HAP-1 (cell line): ENCODE measurements at places on chromosomes 13 and 19.

DNA sequence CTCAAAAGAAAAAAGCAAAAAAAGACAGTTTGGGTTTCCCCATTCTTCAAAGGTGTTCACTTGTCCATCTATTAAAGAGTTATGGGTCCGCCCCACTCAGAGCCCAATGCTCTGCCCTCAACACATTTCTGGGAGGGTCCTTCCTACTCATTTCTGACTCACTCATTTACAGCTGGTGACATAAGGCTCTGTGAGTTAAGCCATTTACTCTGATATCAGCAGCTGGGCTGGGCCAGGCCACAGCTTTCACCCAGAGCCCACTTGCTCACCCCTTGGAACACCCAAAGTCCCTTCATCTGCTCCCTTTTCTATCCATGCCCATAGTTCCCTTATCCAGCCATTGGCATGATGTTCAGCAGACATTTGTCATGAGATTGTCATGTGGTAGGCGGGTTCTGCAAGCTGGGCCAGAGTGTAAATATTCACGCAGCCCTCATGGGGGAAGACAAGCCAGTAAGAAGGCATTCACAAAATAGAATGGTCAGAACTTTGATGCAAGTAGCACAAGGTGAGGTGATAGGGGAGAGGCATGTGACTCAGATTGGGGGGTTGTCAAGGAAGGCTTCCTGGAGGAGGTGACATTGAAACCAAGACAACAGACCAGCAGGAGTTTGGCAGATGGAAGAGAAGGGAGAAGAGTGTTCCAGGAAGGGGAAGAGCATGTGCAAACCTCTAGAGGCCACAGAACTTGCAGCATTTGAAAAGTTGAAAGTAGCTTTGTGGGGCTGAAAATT, 5.9 kb downstream of the MAST1 start:
- no peak for DNase-seq

DNA sequence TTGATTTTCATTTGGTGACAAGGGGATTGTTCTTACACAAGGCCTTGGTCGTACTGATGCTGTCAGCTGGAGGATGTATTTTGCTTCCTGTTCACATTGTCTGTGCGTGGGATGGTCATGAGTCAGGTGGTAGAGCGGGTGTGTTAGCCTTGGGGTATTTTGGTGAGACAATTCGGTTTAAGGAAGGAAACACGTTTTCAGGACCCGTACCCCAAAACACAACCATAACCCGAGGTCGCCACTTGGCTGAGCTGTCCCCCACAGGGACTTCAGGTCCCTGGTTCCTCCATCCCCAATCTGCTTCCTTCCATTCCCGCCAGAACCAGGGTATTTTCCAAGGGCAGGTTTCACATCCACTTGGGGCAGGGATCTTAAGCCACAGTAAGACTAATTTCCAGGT, 15.0 kb downstream of the MYO9B start:
- no peak for DNase-seq

DNA sequence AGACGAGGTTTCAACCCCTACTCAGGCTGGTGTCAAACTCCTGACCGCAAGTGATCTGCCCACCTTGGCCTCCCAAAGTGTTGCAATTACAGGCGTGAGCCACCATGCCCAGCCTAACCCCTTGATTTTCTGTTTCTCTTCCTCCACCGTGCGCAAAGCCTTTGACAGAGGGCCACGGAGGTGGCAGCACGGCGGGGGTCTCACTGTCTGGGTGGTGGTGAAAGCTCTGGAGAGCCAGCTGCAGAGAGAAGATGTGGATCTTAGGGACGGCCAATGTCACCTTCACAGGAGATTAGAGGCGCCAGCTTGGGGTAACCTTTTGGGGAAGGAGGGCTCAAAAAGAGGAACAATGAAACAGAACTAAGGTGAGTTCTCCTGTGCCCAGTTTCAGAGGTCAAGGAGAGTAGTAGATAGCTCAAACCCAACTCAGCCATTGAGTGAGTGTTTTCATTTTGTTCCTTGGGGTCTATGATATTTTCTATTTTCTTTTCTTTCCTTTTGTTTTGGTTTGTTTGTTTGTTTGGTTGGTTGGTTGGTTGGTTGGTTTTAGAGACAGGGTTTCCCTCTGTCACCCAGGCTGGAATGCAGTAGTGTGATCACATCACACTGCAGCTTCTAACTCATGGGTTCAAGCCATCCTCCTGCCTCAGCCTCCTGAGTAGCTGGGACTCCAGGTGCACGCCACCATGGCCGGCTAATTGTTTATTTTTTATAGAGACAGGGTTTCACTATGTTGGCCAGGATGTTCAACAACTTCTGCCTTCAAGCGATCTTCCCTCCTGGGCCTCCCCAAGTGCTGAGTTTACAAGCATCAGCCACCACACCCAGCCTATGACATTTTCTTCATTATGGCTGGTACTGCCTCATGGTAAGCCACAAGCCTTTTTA, 37.7 kb downstream of the GPR42 start:
- no peak for DNase-seq

DNA sequence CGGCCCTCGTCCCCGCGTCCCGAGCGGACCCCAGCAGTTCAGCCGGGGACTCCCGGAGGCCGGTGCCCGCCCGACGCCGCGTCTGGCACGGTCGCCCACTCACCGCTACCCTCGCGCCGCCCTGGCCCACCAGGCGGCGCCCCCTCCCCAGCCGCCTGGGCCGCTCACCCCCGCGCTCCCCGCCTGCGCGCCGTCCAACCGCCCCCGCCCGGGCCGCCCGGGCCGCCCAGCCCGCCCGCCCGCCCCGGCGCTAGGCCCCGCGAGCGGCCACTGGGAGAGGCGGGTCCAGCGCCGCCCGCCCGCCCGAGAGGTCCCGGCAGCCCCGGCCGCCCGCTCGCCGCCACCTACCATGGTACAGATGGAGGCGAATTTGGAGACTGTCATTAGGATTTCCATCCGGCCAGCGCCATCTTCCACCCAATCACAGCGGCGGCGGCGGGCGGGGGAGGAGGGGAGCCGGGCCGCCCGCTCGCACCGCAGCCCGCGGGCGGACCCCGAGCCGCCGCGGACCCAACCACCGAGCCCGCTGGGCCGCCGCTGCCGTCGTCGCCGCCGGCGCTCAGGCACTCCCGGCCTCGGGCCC, at the start of gene USP12:
Gene USP12, minus strand, starts transcription at position 568 of the 583 bp plus-strand sequence. Its CDS starts 172 bp downstream, at position 396.
- DNase-seq: peak; percentile 55

- DNase-seq: no peak
Observed at GRCh38 chr13:102311901-102312300, 89.9 kb downstream of the FGF14 start.

DNA sequence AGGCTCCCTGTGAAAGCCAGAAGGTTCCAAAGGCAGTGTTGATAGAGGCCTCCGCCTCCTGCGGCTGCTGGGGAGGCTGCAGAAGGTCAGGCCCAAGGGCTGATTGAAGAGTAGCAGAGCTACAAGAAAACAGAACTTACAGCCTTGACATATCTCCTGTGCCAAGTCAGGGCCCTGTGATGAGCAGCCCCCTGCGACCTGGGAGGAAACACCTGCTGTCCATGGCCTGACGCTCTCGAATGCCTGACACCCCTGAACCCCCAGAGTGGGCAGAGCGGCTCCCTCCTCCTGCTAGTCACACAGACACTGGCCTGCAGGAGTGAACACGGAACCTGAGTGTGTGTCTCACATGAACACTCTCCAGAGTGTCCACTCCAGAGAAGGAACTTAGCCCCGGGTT, 38.2 kb upstream of the TUBGCP3 start:
- no peak for DNase-seq

GRCh38 chr19:30073152-30074000, 131.3 kb downstream of the URI1 start:
- DNase-seq: no peak

GRCh38 chr13:66887088-66887487, 343.0 kb downstream of the PCDH9 start:
- DNase-seq: no peak

DNA sequence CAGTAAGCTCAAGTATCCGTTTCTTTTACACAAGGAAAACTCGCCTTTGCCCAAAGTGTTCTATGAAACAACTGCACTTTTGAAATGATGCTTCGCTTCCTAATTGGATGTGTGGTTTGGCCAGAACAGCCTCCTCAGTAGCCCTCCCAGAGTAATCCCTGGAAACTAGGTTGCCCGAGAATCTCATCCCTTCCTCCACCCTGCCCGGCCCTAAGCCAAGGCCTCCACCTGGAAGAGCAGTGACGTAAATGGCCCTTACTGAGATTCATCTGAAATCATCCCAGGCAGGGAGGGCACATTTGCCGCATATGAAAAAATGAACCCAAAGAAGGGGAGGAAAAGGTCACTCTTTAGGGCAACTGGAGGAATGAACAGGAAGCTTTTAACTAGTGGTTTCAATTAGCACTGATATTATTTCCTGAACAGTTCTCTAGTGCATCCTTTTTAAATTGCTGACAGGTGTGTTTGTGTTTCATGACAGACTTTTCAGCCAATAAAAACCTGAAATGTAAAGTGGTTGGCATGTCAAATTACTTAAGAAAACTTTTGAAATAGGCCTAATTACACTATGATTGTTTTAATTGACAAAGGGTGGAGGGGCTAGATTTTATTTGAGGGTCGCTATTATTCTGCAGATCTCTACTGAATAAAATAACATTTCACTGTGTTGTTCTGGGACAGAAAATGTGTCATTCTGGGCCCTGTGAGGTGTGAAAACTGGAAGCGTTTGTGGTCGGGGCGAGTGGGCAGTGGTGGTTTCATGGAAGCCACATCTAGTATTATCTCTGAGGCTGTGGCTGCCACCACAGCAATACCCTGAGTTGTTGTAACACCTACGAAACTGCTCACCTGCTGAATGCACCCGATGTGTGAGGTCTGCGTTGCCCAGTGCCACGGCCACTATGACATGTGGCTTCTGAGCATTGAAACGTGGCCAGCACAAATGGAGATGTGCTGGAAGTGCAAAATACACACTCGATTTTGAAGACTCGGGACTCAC, 112.1 kb downstream of the ZIC5 start:
- DNase-seq: no peak

GRCh38 chr13:108828086-108828815, 198.8 kb downstream of the MYO16 start:
- no peak for DNase-seq

DNA sequence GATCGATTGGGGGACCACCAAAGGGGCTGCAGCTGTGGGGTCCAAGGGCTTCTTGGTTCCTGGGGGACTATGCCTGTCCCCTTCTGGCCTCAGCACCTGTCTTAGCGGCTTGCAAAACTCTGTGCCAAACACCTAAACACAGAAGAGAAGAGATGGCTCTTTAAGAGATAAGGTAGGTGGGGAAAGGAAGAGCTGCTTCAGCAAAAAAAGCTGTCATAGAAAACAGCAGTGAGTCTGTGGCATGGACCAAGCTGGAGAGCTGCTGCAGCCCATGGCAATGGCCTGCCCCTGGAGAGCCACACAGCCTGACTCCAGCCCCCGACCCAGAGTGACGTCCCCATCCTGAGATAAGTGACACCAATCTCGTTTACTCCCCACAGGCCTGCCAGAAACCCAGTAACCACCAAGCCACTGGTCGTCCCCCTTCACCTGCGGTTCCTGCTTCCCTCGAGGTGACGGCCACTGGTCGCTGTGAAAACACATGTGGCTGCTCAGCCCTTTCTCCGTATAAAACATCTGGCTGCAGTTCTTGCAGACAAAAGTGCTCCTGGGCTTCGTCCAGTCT, 25.0 kb upstream of the NAPA start:
- DNase-seq: no peak

DNA sequence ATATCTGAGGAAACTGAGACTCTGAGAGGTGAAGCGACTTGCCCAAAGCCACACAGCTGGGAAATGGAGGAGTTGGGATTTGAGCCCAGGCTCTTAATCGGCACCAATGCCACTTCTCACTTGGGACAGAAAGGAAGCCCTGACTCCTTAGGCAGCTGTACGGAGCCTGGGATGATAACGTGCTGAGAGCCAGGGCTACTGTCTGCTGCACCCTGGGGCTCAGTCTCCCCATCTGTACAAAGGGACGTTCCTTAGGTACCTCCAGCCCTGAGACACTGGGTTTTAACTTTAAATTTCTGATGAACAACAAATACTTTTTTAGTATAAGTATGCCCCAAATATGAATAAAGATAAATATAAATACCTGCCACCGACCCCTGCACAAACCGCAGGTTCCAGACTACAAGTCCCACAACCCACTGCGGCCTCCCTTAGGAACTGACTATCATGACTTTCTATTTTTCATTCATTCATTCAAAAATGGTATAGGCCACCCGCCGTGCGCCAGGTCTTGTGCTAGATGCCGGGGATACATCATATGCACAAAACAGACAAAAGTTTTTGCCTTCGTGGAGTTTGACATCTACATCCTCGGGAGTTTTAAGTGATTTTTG, 776 bp upstream of the NCLN start:
- DNase-seq: peak; percentile 70

DNA sequence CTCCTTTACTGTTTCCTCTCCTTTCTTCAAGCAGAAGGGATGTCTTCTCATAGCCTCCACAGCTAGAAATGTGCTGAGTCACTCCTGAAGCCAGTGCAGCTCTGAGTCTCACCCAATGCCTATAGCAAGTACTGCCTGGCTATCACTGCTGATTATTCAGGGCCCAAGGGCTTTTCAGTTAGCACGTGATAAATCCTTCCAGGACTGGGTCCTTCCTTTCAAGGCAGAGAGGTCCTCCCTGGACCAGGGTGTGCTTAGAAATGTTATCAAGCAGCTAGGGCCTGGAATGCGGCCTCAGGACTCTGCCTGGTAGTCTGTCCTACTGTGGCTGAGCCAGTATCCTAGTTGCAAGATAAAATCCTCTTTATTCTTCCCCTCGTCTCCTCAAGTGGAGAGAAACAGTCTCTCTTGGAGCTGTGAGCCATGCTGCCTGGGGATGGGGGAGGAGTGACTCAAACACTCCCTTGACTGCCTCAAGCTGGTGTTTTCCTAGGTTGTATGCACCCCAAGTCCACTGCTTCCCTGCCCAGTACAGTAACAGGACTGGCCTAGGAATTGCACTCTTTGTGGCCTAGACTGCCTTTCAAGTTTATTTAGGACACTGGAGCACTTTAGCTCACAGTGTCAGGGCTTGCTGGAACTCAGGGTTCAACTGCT, 198.7 kb upstream of the SERP2 start:
- no peak for DNase-seq

- peak; percentile 3 for DNase-seq
Observed at GRCh38 chr13:93984876-93985275, 494.6 kb downstream of the DCT start.

DNA sequence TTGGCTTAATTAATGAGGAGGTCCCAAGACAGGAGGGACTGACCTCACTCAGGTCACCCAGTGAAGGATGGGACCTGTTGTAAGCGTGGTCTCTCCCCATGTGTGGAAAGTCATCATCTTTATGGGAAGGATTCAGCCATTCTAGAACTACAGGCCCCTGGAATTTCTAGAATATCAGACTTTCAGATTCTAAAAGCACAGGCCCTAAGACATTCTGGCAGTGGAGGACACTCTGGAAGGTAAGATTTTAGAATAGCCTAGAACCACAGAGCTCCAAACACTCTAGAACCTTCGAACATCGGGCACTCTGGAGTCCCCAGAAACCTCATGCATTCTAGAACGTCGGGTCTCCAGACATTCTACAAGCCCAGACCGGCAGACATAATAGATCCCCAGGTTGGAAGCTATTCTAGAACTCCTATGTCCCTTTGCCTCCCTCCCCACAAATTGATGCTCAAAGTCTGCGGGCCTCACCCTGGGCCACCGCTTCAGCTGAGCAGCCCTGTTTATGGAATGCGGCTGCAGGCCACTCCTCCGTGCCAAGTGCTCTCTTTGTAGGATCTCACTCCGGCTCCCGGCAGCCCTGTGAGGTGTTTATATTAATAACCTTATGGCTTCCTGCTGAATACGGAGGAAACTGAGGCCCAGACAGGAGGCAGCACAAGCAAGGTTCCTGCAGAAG, 1.9 kb upstream of the KLK15 start:
- DNase-seq: peak; percentile 24
